ENCODE measurements at places on chromosomes 1 and 21. TPM values are rescaled to one million over a fixed set of nuclear protein-coding genes. Genes with fewer than 3 reads are reported as not detected.
A peak's percentile ranks its signal among the peaks of the same experiment; 100 is the strongest.

DNA sequence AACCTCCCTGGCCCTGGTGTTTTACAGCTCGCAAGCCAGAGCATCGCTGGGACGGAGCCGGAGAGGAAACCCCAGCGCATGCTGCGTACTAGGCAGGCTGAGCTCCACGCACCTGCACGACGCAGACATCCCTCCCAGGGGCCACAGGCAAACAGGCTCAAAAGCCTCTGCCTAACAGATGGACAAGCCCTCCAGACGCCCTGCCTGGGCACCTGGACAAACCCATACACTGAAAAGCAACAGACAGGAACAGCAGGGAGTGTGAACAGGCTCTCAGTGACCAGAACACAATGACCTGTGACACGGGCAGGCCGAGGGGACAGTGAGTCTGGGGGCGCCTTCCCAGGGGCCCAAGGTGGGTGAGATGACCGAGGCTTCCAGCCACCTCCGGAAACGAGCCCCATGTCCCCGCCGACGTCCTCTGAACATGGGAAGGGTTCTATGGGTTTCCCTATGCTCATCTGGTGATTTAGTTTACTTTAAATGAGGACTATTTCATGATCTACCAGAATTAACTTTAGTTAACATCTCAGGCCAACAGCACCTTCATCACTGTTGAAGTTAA is 40.3 kb downstream of the NPHP4 start:
- no peak for DNase-seq

HTR6 gene
- total RNA-seq: not detected

GRCh38 chr1:80248886-80249285 is 1242.4 kb upstream of the ADGRL4 start:
- DNase-seq: no peak

GRCh38 chr21:34612557-34612956 is 2.4 kb downstream of the RCAN1 start:
- DNase-seq: no peak

GRCh38 chr1:162709870-162710269 is 77.6 kb downstream of the DDR2 start:
- DNase-seq: no peak

DNA sequence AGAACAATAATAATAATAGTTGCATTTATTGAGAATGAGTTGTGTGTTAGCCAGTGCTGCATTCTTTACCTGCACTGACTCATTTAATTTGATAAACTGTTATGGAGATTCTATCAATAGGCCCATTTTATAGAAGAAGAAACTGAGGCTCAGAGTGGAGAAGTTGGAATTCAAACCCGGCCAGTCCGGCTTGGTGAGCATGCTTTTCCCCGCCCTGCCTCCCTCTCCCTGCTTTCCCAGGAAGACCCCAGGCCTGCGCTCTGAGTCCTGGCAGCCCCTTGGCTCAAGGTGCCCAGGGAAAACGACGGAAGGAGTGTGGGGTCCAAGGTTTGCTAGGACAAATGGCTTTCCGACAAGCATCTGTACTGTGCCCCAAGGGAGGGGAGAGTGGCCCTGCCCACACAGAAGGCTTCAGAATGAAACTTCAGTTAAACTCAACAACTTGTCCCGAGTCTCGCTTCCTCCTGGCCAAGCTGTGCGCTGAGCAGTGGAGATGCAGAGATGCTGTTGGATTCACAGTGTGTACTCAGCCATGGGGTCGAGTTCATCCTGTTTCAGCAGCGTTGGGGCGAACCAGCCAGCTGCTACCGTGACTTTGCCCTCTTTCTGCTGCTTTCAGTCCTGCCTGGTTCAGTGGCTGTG is 23.3 kb upstream of the PADI6 start:
- peak; percentile 9 for DNase-seq

- DNase-seq: no peak
Observed at GRCh38 chr21:46667741-46668380, 32.4 kb downstream of the PRMT2 start.

CRYAA gene
- not detected for total RNA-seq
